Lower leg skin (tissue), 4 donors: ENCODE measurements at places on chromosomes 2 and 18. TPM values are rescaled to one million over a fixed set of nuclear protein-coding genes. Genes with fewer than 3 reads are reported as not detected.

GRCh38 chr2:149451417-149452165 lies 121.2 kb downstream of the LYPD6 start:
- no peak for DNase-seq

- peak; percentile 57 for DNase-seq
Observed at GRCh38 chr2:100411841-100412292, 5.6 kb downstream of the CHST10 start.

Gene LINC00305
- not detected for total RNA-seq

Gene LYPD6
- 0.79 TPM for total RNA-seq

DNA sequence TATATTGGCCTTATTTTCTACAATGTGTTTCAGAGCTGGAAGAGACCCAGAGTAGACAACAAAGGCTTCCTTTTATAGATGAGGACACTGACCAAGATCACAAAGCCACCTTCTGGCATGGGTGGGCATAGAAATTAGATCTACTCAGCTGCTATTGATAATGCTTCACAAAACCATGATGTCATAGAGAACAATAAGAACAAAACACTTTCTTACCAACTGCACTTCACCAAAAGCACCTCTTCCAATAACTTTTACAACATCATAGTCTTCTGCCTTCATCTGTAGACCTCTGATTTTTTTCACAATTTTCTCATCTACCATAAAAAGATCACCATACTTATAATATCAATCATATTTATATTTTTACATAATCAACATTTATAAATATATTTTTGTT lies 58.1 kb downstream of the ROCK2 start:
- DNase-seq: no peak

DNA sequence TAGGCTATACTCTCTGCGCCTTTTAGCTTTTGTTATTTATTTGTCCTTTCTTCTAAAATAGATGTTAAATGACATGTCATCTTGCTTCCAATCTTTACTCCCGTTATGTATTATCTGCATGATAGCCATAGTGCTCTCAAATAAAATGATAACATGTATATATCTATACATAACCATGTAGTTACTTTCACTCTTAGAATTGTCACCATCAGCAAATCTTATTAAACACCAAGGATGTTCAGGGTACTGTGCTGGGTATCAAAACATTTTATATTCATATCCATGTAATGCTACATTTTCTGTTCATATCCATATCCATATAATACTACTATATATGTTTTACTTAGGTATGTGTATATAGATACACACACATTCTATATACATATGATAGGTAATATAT lies 176.4 kb upstream of the CHST9 start:
- DNase-seq: no peak

Gene CCDC121
- 3.2 TPM for total RNA-seq

DNA sequence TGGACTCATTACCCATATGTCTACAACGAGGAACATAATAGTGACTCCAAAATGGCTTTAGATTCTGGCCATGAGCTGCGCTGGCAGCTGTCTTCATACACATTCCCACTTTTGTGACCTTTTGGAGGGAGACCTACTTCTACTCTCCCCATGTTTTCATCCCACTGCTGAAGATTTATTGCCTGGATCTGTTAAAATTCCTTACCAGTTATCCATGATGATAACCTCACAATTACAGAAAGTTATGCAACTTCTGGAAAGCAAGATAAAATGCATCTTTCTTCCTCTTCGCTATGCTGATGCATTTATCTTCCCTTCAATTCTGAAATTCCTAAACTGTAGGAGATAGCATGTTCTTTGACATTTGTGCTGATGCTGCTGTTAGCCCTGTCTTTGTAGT lies 855.3 kb downstream of the SLC4A3 start:
- no peak for DNase-seq

DNA sequence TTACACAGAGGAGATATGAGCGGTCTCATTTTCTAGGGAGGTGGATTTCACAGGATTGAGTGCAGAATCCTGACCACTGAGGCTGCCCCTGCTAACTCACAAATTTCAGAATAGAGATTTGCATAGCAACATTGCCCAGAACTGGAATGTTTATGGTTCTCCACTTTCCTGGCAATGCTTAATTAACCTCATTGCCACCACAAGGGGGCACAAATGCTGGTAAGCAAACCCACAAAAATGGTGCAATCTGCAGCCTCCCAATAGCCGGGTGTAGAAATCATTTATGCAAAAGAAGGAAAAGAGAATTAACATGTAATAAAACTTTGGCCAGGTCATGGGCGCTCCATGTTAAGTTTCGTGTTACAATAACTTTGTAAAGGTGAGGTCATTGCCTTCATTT lies 112.4 kb downstream of the CYRIA start:
- peak; percentile 14 for DNase-seq

Gene IL1B
- total RNA-seq: 0.47 TPM

GRCh38 chr2:129164220-129164949 lies 815.1 kb upstream of the RAB6C start:
- no peak for DNase-seq

Gene SCG2
- not detected for total RNA-seq

Gene SLC40A1
- 33.1 TPM for total RNA-seq

- DNase-seq: peak; percentile 26
Observed at GRCh38 chr18:5508821-5509220, 35.0 kb downstream of the EPB41L3 start.

- no peak for DNase-seq
Observed at GRCh38 chr2:144747571-144747970, 227.7 kb upstream of the ZEB2 start.

GRCh38 chr2:64524604-64525316 lies 632 bp downstream of the AFTPH start:
- DNase-seq: peak; percentile 22

GRCh38 chr2:215082446-215082845 lies 56.0 kb downstream of the ABCA12 start:
- no peak for DNase-seq

Gene B3GNT7
- 2.6 TPM for total RNA-seq

Gene PSTPIP2
- total RNA-seq: 9.3 TPM

GRCh38 chr2:174198846-174199564 lies 49.3 kb downstream of the OLA1 start:
- DNase-seq: no peak

Gene CHRND
- total RNA-seq: not detected

GRCh38 chr2:207067473-207067872 lies 98.3 kb downstream of the KLF7 start:
- no peak for DNase-seq

DNA sequence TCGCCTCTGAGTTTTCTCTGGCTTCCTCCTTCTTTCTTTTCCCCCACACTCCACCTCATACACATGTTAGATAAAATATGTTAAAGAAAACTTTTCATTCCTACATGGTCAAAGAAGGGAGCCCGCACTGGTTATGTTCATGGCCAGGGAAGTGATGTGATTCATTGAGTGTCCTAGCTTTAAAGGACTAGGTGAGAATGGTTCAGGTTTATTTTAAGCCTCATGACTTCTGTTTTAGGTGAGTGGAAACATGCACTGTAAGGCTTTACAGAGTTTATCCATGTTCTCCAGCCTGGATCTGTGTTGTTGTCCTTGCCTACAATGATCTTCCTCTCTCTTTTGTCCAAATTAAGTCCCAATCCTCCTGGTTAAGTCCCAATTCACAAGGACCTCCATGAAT lies 56.5 kb downstream of the RASGRP3 start:
- no peak for DNase-seq

GRCh38 chr2:9215680-9216079 lies 9.1 kb downstream of the ASAP2 start:
- DNase-seq: peak; percentile 78

Gene MYL12B
- total RNA-seq: 360 TPM

Gene C18orf54
- 0.29 TPM for total RNA-seq

DNA sequence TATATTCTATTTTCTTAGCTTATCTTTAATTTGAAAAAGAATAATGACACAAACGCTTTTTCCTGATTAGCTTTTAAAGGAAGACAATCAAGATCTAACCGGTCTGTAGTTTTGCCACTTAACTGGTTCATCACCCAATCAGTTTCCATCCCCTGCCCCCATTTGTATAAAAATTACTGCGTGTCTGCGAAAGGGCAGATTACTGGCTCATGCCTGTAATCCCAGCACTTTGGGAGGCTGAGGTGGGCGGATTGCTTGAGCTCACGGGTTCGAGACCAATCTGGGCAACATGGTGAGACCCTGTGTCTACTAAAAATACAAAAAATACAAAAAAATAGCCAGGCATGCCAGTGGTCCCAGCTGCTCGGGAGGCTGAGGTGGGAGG lies 2.4 kb downstream of the CEBPZOS start:
- no peak for DNase-seq

DNA sequence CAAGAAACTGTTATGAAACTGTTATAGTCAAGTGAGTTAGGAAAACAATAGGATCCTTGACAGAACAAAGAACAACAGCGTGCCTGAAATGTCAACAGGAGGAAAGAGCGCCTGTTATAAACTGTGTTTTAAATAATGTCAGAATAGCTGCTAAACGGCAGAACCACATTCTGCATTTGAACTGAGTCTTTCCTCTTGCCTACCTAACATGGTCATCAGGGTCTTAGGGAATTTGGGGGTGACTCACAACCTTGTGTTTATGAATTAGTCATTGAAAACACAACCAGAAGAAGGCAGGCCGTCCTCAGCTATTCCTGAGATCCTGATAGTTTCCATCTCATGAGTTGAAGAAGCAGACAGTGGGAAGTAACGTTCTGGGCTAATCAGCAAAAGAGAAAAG lies 222.0 kb upstream of the FN1 start:
- no peak for DNase-seq

DNA sequence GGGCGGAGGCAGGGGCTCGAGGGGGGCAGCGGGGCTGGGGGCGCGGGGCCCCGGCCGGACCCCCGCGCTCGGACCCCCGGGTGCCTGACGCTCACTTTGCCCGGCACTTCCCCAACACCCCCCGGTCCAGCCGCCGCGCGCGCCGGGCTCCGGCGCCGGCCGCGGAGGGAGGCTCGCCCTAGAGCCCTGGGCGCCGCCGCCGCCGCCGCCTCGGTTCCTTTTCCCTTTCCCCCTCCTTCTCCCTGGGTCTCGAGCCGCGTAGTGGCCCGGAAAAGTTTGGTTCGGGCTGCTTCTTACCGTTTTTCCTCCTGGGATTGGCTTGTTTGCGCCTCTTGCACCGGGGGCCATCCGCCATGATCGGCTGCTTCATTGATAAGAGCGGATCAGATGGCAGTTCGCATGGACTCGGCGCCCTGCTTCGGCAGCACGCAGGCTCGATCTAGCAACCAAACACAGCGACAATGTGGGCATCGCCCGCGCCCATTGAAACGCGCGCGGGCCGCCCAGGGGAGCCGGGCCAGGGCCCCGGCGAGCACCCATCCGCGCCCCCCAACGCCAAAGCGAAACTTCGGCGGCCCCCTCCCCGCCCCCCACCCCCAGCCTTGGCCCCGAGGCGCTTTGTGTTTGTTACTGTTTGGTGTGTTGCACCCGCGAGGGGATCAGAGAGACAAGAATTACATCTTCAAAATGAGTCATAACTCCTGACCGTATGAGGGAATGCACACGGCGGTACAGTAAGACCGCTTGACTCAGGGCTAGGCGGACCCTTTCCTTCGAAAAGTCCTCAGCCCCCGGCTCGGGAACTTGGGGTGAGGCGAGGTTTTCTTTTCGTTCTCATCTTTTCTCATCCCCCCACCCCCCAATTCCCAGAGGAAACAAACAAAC lies 2.7 kb downstream of the ZEB2 start:
- peak; percentile 92 for DNase-seq

- no peak for DNase-seq
Observed at GRCh38 chr18:24380163-24380747, 17.4 kb downstream of the OSBPL1A start.

DNA sequence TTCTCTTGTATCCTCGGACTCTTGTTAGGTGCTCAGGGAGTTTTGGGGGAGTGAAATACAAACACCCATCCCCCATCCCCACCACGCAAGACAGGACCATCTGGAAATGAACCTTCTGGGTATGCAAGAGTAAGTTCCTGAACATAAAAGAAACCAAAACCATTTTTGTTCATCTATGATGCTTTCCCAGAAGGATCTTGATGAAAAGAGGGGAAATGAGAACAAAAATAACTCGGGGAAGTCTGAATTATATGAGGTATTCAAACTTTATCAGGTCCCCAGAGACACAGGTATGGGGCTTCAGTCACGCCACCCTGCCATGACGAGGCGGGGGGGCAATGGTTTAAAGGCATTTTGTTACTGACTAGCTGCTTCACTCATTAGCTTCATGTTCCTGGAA lies 68.6 kb upstream of the DNMT3A start:
- no peak for DNase-seq

DNA sequence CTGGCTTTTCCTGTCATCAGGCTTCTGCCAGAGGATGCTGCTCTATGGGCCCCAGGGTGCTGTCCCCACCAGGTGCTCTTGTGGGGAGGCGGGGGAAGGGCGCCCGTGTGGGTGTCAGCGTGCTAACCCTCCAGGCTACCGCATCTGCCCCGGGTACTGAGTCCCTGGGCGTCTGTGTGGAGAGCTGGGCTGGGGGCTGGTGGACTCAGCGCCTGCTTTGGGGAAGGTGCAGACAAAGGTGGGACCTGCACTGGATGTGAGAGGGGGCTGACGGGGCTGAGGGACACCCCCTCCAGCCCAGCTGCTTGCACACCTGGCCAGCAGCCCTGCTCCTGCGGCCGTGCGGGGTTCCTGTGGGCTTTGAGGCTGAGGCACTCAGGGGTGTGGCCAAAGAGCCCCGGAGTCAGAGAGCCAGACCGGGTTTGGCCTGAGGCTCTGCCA lies 120.7 kb upstream of the PXDN start:
- peak; percentile 61 for DNase-seq

Gene UPP2
- not detected for total RNA-seq

Gene DNAJC5G
- total RNA-seq: not detected

DNA sequence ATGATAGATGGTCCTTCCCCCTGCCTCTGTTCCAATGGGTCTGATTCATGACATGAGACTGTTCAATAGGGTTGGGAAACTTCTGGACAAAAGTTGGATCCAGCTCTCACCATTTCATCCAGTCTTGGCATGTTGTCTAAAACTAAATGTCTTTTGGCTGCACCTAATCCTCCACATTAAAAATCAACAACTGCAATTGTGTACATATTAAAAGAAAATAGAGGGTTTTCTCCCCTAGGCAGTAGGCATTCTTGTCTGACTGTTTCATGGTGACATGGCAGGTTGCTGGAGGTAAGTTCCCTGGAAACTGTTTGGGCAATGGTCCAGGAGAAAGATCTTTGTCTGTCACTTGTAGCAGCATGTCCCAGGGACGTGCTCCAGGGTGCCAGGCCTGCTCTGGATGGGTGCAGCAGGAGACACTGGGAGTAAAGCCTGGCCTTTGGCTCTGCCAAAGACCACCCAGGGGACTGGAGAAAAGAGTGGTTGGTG lies 135.8 kb downstream of the TCF4 start:
- peak; percentile 73 for DNase-seq
